Endodermal cell (in vitro differentiated cells): ENCODE measurements at places on chromosomes 5 and 9. TPM values are rescaled to one million over a fixed set of nuclear protein-coding genes. Genes with fewer than 3 reads are reported as not detected.

- no peak for DNase-seq
Measured at GRCh38 chr5:9409413-9409960, 136.4 kb downstream of the SEMA5A start.

C9orf50 gene
- not detected in 2 replicates for total RNA-seq

- no peak for DNase-seq
Measured at GRCh38 chr5:79971156-79971555, 19.9 kb downstream of the MTX3 start.

DNA sequence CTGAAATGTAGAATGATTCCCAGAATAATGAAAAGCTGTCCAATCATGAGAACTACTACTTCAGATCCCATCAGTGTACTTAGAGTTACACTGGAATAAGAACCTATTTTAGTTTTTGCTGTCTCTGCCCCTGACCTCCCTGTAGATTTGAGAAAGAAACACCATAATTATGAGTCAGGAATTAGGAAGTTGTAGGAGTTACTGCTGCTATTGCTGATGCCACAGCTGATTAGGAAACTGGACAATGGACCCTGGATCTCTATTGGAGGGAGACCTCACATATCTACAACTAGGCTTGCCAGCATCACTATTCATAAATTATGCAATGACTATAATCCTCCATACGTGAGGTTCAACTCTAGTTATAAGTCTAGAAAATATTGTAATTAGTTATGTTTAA lies 48.8 kb upstream of the EDIL3 start:
- no peak for DNase-seq

NR5A1 gene
- total RNA-seq: not detected in 3 replicates

DNA sequence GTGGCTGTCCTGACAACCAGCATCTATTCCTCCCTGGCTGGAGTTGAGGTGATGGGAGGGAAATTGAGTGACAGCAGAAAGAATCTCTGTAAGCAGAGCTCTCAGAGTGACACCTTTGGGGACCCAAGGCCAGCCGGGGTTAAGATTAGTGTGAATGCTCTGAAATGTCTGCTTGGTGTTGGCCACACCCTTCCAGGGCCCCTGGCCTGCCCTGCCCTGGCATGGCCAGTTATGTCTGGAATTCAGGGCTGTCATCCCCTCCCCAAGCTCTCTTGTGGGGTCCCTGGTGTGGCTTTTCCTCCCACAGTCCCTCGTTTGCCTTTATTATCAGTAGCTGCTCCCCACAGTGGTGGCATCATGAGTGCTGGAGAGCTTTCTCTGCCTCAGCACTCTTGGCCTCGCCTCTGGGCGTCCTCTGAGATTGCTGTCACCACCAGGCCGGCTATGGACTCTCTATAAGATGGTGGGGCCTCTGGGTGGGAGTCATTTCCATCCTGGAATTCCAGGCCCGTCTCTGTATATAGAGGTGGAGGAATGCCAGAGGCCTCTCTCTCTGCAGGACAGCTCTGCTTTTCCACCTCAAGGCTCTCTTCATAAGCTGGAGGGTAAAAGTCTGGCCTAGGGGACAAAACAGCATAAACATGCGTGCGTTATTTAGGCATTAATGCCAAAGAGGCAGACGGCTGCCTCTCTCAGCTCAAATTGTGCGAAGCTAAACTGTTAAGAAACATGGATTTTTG lies 3.6 kb downstream of the TMEM252 start:
- no peak for DNase-seq

SPATA31C1 gene
- total RNA-seq: 0.09 TPM in 1 of 2 replicates, not detected in the other
